ENCODE measurements at places on chromosomes 2 and 18. TPM values are rescaled to one million over a fixed set of nuclear protein-coding genes. Genes with fewer than 3 reads are reported as not detected.

DNA sequence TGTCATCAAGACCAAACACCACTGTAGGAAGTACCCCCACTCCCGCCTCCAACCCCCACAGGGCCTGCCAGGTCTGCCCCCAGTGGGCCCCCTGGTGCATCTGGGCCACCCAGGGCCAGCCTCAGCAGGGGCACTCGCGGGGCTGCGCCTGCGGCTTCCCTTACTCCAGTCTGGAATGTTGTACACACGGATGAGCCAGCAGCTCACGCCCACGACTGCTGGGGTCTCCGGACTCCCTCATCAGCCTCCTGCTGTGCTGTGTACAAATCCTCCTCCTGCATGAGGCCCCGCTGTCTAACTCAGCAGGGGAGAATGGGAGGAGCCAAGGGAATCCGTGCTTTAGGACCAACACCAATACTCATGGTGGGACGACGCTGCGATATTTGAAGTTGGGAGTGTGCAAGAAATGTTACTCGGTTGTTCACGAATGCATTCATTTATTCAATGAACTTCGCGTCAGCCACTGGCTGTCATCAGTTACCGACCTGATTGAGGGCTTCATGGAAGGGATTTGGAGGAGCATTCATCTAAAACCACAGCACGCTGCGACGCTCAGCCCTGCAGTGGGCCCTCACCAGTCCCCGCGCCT is 654 bp upstream of the ASB1 start:
- no peak for DNase-seq

DNA sequence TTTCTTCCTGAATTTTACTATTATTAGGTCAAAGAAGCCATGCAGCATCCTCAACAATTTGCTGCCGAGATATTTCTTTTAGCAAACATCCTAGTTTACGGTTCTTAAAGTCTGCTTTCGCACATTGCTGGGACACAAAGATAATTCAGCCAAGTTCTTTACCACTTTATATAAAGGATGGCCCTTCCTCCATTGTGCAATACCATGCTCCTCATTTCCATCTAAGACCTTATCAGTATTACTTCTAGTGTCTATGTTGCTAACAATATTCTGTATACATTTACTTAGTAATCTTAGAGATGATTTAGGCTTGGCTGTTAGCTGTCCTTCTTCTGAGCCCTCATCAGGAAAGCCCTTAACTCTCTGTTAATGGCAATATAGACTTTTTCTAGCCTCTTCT is 8.0 kb upstream of the REG1A start:
- DNase-seq = no peak

DNA sequence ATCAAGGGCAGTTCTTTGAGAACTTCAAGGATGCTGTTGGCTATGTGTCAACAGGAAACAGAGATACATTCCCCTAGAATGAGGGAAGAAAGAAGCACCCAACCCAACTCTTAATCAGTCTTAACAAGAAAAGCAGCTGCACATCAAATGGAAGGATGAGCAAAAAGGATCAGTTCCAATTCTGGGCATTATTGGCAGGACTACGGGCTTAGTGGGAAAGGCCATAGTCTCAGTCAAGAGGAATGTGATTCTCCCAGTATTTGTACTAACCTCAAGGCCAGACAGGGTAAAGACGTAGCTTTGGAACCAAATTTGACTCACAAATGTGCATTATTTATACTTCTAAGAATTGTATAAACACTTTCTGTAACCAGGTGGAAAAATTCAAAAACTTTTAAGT is 18.2 kb downstream of the BMP10 start:
- DNase-seq = no peak

- no peak for DNase-seq
These were observed 35.8 kb upstream of the METTL21A start for GRCh38 chr2:207660994-207661393.

HRH4 gene
- total RNA-seq = not detected

ZBTB7C gene
- 0.39 TPM for total RNA-seq
